ENCODE measurements at places on chromosomes 7 and 10. TPM values are rescaled to one million over a fixed set of nuclear protein-coding genes. Genes with fewer than 3 reads are reported as not detected.

- no peak for DNase-seq
These were observed 38.5 kb upstream of the SEMA3C start for GRCh38 chr7:80957226-80957777.

- DNase-seq = no peak
These were observed 1.6 kb upstream of the PPA1 start for GRCh38 chr10:70234668-70235447.

DNA sequence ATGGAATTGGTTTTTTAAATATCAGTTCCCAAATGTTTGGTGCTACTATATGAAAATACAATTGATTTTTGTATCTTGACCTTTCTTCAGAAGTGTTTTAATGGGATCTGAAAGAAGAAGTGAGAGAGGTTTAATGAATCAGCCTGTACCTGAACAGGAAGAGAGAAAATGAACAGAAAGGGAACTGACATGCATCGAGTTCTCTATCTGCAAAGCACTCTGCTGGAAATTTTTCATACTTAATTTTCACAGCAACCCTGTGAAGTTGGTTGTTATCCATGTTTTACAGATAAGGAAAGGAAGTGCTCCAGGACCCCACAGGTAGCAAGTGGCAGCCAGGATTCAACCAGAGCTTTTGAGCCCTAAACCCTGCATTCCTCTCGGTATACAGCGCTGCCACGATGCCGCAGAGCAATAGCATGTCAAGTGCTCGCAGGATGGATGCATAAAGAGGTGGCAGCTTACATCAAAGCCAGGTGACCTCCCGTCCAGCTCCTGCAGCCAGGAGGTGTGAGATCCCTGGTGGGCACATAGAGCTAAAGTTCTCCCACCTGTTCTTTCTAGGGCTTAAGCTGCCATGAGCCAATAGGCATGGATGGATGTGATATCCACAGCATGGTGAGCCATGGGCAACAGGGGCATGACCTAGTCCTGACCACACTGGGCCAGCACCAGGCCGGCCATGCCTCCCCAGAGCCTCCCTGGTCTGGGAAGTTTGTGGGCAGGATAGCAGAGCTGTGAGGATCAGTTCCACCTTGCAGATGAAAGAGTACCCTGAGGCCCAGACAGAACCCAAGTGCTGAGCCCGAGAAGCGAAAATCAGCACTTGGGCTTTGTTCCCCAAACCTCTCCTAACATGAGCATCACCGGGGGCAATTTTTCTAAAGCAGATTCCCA is 57.2 kb downstream of the CALML3 start:
- no peak for DNase-seq

Gene IDI2
- total RNA-seq = not detected

- no peak for DNase-seq
These were observed 221.4 kb upstream of the SEMA3C start for GRCh38 chr7:81140252-81140651.

Gene RBP3
- total RNA-seq = not detected

Gene PNLIP
- total RNA-seq = not detected

GRCh38 chr7:128217030-128217805 is 23.9 kb upstream of the LEP start:
- no peak for DNase-seq

Gene STEAP2
- 2.3 TPM for total RNA-seq

Gene PHTF2
- total RNA-seq = 46.0 TPM

Gene SUN3
- total RNA-seq = not detected

Gene NPY
- total RNA-seq = 40.9 TPM

Gene TMEM236
- total RNA-seq = 0.16 TPM

GRCh38 chr7:139915268-139915863 is 86.3 kb downstream of the TBXAS1 start:
- DNase-seq = no peak

Gene ZNF488
- total RNA-seq = 1.9 TPM

DNA sequence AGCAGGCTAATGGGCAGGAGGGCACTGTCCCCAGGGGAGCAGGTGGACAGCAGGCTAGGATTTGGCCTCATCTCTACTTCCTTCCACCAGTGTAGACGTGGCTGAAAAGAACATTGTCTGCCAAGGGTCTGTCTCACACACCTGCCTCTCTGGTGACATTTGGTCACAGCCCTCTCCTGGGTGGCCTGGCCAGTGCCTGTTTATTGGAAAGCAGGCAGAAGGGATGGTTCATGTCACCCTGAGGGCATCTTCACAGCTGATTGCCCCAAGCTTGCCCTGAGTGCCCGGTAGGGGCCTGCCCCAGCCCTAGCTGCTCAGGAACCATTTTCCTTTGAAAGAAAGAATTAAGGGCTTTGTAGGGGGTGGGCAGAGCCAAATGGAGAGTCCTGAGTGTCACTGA is 138.7 kb downstream of the C10orf105 start:
- no peak for DNase-seq

GRCh38 chr7:129845178-129845971 is 107.4 kb downstream of the UBE2H start:
- DNase-seq = no peak

GRCh38 chr10:114498413-114499111 is 94.3 kb upstream of the AFAP1L2 start:
- no peak for DNase-seq

GRCh38 chr7:80770675-80771081 is 132.2 kb downstream of the CD36 start:
- DNase-seq = no peak

Gene HOXA10
- total RNA-seq = not detected

DNA sequence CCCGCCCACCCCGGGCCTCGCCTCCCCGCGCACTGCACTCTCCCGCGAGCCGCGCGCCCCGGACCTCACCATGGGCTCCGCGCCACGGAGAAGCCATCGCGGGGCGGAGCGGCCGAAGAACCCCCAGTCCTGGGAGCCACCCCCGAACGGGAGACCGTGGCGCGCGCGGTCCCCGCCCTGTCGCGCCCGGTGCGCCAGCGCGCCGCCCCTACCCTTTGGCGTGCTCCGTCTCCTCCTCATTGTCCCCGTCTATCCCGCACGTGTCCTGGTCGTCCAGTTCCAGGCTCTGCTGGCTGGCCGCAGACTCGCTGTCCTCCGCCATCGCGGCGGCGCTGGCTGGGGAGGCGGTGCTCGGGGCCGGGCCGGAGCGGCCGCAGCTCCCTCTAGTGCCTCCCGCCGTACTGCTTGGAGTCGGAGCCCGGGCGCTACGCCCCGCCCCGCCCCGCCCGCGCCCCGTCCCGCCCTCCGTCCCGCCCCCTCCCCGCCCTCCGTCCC is at the start of gene NMT2:
Gene NMT2 (minus strand): TSS at position 403 of the 495 bp plus-strand sequence. CDS start 81 bp downstream, at position 322.
- peak; percentile 98 for DNase-seq

DNA sequence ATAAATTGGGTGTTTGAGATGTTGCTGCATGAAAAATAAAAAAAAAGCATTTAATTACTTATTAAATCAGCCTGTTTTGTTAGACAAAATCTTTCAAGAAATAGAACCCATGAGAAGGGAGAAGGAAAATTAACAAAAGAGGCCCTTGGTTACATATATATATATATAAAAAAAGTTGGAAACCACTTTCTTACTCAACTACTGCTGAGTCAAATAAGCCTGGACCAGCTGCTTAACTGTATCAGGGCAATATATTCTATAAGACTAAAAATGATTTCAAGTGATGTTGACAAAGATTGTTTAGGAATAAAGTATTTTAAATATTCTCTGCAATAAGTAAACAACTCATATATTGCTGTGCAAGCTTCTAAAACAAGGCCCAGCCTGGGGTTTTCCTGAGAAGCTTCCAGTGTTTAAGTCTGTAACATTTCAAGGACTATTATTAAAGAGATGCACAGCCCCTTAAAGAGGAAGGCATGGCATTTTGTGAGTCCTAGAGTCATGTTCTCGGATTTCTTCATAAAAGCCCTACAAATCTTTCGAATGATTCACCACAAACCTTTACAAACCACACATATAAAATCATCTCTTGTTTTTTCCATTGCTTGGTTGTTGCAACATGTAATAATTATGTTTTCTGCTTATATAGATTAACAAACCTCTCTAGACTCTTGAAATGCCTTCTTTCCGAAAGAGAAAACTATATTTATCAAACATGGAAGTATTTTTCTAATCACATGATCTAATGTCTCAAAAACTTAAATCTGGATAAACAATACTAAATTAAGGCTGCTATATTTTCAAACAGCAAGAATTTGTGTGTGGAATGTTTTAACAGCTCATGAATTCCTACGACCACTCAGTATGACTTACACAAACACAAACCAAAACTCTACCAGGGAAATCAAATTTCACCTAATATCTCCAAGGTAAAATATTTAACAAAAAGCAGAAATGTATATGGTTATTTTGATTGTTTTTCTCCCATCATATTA is 14.3 kb downstream of the JAZF1 start:
- DNase-seq = no peak

- DNase-seq = no peak
These were observed 37.8 kb upstream of the DIP2C start for GRCh38 chr10:727162-727790.

DNA sequence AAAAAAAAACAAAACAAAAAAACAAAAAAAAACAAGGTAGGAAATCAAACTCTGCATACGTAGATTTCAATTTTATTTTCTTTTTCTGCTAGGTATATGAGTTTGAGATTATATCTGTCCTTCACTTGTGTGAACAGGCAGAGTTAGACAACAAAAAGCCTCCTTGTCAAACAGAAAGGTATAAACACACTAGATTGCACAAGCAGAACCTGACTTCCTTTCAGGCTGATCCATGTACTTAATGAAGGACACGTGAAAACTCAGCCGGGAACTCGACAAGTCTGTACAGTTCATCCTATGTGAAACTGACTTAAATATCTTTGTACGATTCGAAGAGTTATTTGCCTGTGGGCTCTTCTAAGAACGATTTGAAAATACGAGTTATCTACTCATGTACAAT is 254.1 kb downstream of the ARL4A start:
- no peak for DNase-seq

- DNase-seq = no peak
These were observed 55.8 kb upstream of the NCAPG2 start for GRCh38 chr7:158760445-158760764.

- DNase-seq = no peak
These were observed 201.0 kb upstream of the LYZL2 start for GRCh38 chr10:30830315-30831230.

Gene TET1
- total RNA-seq = 33.5 TPM

Gene PLEKHS1
- total RNA-seq = not detected

Data from occipital lobe (tissue), 3 donors.